K562 (cell line): ENCODE measurements at places on chromosomes 4 and X.

- peak; percentile 8 for DNase-seq
Measured at GRCh38 chrX:70175338-70175737, 1.9 kb upstream of the DGAT2L6 start.

DNA sequence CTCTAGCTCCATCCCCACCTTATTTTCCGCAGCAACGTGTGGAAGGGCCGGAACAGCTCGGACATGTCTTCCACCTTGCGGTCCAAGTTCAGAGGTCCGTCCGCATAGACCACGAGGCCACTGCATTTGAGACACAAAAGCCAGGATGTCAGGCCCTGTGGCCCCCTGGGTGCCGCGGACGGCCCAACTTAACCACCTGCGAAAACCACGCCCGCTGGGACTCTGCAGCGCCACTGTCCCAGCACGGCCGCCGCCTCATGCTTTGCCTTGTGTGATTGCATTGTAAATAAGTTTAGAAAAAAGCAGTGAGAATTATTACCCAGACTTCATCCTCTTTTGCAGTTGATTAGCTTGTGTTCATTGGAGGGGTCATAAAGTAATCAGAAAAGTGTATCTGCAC is 58.2 kb upstream of the MXD4 start:
- DNase-seq = no peak

GRCh38 chr4:110107866-110108265 is 90.5 kb downstream of the ELOVL6 start:
- DNase-seq = no peak

DNA sequence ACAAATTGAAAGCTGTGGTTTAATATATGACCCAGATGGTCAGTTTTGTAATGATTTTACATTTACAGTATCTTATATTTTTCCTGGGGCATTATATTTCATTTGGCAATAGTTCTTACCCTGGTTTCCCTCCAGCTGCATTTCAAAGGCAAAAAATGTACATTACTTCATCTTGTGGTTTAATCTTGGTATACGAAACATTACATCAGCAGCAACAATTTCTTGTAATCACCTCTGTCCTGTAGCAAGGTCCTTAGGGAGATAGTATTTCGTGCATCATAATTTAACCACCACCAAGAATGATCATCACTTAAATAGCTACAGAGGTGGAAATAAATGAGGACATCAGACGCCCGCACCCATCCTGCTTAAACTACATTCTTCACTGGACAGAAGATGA is 48.8 kb downstream of the HS6ST2 start:
- DNase-seq = no peak

GRCh38 chr4:91830681-91831395 is 472.9 kb upstream of the GRID2 start:
- DNase-seq = no peak

DNA sequence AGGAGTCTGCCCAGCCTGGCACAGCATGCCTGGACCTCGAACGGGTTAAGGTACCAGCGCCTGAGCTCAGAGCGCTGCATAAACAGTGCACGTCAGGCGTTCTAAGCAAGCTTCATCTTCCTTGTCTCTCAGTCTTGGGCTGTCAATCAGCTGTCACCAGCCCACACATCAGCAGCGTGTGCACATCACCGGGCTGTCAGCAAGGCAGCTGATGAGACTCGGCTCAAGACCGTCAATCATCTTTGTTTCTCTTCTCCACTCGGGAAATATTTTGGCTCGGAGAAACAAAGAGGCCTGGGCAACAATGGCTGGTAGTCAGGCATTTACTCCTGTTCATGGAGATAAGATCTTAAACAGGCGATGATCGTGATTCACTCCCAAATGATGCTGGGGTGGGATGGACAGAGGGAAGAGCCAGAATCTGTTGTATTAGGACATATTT is 141.3 kb downstream of the LDB2 start:
- no peak for DNase-seq

DNA sequence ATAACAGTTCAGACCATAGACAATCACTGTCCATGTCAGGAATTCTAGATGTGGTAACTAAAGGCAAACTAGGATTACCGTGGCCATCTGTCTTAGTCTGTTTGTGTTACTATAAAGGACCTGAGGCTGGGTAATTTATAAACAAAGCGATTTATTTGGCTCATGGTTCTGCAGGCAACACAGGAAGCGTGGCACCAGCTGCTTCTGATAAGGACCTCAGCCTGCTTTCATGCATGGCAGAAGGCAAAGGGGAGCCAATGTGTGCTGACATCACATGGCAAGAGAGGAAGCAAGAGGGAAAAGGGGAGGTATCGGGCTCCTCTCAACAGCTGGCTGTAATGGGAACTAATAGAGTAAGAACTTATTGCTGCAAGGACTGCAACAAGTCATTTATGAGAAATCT is 376.7 kb downstream of the GPM6A start:
- no peak for DNase-seq

- no peak for DNase-seq
Measured at GRCh38 chr4:158111241-158111640, 61.6 kb downstream of the GASK1B start.

GRCh38 chrX:132833373-132833772 is 125.1 kb downstream of the HS6ST2 start:
- no peak for DNase-seq

GRCh38 chrX:100085846-100086245 is 324.2 kb downstream of the PCDH19 start:
- DNase-seq = no peak

DNA sequence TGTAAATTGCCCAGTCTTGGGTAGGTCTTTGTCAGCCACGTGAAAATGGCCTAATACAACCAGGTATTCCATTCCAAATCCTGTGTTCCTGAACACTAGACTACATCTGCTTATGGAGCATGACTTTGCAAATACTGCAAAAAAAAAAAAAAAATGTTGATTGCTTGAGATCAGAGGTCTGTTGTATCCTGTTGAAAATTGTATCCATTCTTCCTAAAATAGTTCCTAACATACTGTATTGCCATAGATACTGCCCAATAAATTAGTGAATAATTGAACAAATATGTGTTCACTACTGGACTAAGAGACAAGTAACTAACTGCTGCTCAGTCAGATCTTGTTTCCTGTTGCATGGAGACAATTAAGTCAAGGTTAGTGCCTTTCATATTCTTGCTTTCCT is 164.3 kb upstream of the PABPC4L start:
- no peak for DNase-seq

DNA sequence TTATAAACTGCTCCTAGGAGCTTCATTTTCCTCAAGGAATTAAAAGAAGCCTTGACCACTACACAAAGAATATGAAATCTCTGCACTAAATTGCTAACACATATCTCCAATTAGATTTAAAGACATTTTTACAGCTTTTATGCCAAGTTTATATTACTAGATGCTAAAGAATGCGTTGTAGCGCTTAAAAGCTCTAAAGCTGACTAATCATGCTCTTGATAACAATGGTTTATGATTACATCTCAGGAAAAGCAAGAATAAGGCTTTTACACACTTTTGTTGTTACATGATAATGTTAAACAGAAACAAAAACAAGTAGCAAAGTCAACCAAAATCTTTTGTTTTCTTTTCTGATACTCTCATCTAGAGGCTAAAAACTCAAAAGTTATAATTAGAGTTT is 44.7 kb downstream of the SLC10A7 start:
- DNase-seq = no peak

GRCh38 chr4:6746721-6747293 is 30.8 kb downstream of the BLOC1S4 start:
- no peak for DNase-seq

- no peak for DNase-seq
Measured at GRCh38 chr4:183229397-183229796, 90.7 kb downstream of the CLDN22 start.

DNA sequence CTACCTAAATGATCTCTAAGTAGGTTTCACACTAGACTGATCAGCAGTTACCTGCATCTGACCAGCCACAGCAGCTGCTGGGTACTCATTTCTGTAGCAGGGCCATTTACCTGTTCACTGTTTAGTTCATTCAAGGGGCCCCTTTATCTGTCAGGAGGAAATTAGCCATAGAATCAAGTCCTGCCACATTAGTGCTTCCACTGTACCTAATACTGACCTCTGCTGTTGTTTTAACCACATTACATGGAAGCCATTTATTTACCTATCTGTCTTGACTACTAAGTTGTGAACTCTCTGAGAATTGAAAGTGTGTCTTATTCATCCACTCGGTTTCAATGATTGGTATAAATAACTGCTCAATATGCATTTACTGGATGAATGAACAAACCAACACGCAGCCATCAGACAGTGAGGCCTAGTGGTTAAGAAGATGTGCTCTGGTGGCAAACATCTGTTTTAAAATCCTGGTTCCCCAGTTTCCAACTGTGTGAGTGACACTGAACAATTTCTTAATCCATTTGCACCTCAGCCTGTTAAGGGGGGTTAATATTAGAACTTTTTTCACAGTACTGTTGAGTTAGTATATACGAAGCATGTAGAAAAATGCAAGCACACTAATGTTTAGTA is 30.0 kb upstream of the ANXA5 start:
- DNase-seq = peak; percentile 64

GRCh38 chrX:134776850-134777370 is 118.6 kb upstream of the PLAC1 start:
- no peak for DNase-seq

DNA sequence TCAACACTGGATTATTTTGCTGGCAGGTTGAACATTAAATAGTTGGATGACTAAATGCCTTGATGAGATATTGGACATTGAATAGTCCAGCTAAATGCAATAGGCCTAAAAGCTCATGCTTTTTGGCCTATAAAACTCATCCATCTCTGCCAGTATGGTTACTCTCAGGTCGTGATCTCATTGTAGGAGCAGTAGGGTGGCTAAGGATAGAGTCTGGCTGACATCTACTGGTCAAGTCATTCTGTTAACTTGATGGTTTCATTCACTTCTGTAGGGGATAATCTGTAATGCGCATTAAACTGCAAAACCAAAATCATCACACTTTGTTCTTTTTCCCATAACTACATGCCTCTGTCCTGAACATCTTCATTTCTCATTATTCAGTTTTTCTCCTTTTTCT is 227.0 kb downstream of the DKK2 start:
- DNase-seq = no peak

GRCh38 chr4:168882650-168883233 is 127.3 kb downstream of the CBR4 start:
- DNase-seq = no peak

- DNase-seq = peak; percentile 58
Measured at GRCh38 chr4:173752610-173753230, 222.7 kb upstream of the HAND2 start.

DNA sequence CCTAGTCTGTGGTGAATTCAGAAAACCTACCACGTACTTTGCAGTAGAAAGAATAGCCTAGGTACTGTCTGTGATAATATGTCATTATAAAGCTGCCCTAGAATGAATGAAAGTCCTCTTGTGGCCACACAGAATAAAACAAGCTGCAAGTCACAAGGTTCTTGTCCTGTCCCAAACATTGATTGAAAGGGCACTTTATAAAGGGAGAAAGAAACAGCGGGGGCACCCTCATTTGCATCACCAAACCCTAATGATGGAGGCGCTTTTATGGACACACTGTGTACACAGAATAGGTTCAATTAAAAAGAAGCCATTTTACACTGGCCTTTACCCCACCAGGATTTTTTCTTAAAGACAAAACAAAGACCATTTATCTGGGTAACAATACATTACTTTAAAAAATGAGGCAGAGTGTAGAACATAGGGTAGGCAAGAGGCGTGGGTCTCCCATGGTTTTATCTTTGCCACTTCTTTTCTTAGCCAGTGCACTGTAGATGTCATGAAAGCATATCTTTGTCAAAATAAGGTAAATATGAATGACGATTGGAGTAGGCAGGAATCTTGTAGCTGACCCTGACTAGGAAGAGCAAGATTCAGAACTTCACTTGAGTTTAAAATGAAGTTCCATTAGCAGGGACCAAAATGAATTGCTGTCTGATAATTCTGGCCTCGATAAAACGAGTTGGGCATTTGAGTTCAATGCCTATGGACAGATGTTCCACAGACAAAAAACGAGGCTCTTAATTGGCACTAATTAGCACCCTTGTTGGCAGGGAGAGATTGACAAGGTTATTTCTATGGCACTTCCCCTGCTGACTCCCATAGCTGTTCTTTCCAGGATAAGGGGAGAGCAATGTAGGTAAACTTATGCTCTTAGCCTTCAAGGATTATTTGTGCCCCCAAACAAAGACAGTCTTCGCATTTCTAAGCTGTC is 365.1 kb downstream of the AFF2 start:
- DNase-seq = no peak

DNA sequence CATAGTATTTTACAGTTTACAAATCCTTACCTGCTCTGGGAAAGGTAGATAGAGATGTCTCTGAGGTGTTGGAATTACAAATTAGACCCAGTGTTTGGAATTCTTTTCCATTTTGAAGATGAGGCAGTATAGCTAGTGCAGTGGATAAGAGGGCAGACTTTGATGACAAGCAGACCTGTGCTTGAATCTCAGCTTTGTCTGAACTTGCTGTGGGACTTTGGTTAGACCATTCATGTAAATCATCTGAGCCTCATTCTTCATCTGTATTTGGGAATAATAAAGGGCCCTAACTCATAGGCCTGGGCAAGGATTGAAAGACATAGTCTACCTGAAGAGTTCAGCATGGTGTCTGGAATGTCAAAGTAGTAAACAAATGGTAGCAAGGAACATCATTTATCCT is 77.2 kb upstream of the BOD1L1 start:
- DNase-seq = no peak
